Pancreas (tissue), 10 donors: ENCODE measurements at places on chromosomes 13 and 19.
A peak's percentile ranks its signal among the peaks of the same experiment; 100 is the strongest.

- DNase-seq: no peak
These were observed 630 bp downstream of the COQ8B start for GRCh38 chr19:40716031-40716481.

- DNase-seq: no peak
These were observed 1287.6 kb downstream of the EFNB2 start for GRCh38 chr13:105247830-105248229.

GRCh38 chr19:14405380-14405757 is 13.8 kb downstream of the DDX39A start:
- no peak for DNase-seq

DNA sequence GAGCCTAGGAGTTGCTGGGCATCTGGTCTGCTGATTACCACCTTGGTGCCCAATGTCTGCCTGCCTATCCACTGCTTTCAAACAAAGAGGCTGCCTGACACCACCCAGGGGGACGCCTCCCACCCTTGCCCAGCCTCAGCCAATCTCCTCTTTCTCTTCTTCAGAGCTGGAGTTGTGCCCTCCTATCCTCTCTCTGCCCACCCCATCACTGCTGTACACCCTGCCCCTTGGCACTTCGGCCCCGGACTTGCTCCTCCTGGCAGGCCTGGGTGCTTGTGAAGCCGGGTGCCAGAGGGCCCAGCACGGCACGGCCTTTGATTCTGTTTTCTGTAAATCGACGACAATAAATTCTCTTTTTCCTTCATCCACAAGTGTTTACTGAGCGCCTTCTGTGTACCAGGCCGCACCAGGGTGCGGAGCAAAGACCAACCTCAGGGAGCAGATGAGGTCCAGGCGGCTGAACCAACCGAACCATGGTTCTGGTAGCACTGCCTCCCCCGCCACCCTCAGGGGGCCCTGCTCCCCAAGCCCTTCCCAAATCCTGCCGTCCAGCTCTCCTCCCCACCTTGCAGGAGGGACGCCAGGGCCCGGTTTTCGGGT is 5.0 kb downstream of the RNF225 start:
- no peak for DNase-seq

DNA sequence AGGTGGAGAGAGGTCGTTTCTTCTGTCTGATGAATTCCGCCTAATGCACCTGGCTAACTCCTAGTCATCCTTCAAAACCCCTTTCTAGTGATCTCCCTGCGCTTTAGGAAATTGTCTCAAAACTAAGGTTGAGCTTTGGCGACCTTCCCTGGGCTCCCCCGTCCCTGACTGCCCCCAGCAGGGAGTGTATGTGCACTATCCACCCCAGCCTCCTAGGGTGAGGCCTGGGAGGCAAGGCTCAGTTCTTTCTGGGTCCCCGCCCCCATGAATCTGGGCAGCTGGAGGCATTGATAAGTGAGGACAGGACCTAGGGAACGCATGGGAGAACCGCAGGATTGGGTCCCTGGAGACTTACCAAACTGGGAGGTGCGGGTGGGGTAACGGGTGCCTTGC is 378 bp downstream of the TLE6 start:
- peak; percentile 63 for DNase-seq

DNA sequence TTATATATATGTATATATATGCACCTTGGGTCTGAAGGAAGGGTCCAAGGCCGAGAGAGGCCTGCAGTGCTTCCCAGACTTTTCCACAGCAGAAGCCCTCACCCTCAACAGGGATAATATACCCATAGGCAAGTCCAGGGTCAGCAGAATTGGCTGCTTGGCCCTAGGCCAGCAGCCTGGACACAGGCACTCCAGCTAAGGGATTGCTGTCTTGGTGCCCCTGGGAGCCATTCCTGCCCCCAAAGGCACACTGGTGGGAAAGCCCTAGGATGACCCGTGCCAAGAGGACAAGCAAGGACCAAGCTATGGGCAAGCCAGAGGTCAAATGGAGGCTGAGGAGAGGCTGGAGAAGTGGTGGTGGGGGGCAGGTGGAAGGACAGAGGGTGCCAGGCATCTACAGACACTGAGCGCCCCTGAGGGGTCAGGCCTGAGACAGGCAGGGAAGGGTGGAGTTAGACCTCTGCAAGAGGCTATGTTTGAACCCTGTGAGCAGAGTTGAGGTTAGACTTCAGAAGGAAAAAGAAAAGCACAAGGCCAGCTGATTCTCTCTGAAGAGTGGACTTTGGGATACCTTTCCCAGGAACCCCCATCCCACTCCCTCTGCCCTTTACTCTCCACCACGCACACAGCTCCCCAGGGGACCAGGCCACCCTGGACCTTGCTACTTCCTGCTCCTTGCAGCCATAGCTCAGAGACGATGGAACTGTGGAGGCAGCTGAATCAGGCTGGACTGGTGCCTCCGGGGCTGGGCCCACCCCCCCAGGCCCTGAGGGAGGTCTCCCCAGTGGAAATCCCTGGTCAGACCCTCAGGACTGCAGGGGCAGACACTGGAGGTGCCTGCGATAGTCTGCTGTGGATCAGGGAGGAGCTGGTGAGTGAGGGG is at the start of gene ERICH4:
ERICH4 (plus strand) TSS at position 684 of the 883 bp plus-strand sequence; CDS start at position 698, 14 bp downstream.
- DNase-seq: no peak

DNA sequence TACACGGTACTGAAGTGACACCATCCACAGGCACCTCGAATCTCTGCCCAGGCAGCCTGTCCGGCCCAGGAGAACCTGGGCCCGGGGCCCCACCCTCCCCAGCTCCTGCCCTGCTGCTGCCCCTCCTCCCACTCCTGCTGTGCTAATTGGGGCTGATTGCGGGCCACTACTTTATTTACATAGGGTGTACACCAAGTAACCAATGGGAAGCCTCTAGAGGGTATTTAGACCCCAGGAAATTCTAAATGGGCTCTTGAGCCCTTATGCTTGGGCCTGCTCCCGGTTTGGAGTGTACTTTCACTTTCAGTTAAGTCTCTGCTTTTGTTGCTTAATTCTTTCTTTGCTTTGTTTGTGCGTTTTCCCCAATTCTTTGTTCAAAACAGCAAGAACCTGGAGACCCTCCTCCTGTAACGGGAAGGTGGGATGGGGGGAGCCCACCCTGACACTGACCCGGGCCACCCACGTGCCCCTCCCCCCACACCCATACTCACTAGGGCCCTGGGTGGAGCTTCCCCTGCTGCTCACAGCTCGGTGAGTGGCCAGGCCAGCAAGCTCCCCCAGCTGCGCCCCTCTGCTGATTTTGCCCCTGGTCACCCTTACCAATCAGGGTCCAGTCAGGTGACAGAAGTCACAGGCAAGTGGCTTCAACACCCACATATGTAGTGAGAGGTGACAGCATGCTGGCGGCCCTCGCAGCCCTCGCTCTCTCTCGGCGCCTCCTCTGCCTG is 9.4 kb downstream of the SCGB2B2 start:
- no peak for DNase-seq
